ENCODE measurements at places on chromosomes 13 and 19.

GRCh38 chr19:45402298-45403061, 2.4 kb downstream of the PPP1R13L start:
- peak; percentile 66 for DNase-seq

- DNase-seq, result no peak
Observed at GRCh38 chr19:46791944-46792343, 3.5 kb upstream of the SLC1A5 start.

DNA sequence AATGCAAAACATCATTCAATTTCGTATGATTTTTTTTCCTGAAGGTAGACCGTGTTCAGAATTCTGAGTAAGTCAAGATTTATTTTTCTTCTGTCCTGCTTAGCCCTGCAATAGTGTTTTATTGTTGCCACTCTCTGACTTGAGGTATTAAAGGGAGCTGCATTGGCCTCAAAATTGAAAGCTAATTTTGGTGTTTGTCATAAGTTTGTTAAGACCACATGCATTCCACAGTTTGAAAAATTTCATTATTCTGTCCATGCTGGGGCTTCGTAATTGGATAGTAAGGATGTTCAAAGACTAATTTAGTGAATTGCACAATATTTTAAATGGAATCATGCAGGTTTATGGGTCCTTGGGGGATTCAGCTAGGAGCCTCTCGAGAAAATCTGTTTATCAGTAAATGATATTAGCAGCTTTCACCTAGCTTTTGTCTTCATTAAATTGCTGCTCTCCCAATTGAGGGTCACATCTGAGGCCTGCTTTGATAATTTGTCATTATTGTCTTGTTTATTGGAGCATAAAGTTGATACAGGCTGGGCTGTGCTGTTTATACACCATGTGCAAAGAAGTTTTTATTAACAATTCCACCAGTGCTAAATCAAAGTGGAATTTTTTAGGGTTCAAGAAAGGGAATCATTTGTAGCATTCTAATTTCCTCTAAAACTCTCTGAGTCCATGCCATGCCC, 339.8 kb upstream of the OBI1 start:
- DNase-seq, result no peak

DNA sequence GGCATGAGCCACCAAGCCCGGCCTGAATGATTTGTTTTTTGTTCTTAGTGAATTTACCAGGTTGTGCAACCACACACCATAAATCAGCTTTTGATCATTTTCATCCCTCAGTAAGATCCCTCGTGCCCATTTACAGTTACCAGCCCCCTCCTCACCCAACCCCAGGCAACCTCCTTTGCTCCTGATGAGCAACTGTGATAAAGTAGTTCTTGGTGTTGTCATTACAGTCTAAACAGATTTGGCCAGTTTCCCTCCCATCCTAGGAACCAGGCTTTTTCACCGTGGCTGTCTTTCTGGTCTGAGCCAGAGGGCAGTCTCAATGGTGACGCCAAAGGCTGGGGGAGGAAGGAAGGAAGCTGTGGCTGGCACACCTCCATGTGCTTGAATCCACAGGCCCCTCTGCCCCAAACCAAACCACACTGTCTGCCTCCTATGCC, 61.2 kb upstream of the WDFY2 start:
- no peak for DNase-seq

DNA sequence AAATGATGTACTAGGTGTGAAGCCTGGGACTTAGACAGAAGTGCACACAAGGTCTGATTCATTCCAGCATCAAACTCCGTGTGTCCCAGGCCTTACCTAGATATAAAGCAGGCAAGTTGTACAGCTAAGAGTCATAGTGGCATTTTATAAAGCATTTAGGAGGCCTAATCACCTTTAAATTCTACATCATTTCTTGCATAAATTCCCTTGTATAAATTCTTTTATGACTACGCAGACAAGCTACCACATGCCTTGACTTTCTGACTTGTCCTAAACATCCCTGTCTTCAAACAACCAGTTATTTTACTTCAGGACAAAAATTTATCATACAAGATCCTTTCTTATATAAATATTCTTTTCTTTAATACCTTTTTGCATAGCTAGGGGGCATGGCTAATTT, 22.5 kb downstream of the TMEM255B start:
- DNase-seq, result no peak

GRCh38 chr19:48348045-48348444, 15.7 kb downstream of the TMEM143 start:
- no peak for DNase-seq

DNA sequence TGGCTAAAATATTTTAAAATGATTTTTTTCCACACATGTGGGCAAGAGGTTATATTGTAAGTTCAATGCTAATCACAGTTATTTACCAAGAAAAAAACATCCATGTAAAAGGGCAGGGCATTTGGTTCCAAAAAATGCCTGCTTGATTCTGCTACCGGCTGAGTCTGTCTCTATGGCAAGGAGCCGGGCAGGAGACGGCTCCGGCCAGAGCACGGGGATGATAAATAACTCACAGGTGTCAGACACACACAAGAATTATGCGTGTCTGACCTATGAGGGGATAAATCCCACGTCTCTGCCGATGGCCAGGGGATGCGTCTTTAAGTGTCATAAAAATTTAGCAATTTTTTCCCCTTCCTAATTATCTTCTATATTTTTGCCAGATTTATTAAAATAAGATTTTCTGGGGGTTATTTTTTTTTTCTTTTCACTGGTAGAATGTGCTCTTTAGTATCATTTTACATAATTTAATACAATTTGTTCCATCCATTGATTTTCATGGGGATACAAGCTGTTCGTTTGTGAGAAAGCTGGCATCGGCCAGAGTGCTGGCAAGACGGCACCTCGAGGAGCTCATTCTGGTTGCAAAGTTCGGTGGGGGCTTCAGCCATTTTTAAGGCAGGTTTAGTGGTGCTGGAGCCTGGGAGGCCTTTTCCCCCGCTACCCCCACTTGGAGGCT, 253.9 kb downstream of the ZNF536 start:
- DNase-seq, result no peak

DNA sequence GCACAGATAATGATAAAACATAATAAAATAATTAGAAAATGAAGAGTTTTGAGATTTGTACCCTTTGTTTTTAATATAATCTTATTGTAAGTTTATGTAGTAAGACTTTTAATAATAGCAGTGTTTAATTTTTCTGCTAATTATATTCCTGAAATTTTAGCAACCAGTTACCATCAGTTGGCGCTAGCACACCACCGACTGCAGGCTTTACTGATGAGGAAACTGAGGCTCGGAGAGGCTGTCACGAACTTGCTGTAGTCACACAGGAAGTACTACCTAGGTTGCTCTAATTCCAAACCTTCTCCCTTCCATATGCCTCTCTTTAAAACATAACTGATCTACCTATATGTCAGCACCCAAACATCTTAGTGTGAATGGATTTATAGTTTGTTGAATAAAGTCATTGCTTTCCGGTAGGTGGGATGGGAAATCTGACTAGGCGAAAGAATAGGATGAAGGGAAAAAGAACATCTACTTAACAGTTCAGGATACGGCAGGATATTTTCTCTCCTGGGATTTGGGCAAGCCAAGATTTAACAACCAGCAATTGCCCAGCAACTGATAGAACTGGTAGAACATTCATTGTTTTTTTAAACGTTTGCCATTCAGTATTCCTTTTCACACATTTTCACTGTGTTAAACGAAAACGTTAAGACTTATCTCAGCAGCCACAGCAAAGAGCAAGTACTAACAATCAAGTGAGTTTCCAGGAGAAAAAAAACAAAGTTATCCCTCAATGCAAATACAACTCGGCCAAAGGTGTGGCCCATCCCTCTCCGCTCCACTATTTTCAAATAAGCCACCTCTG, 822 bp upstream of the RFXAP start:
- no peak for DNase-seq

DNA sequence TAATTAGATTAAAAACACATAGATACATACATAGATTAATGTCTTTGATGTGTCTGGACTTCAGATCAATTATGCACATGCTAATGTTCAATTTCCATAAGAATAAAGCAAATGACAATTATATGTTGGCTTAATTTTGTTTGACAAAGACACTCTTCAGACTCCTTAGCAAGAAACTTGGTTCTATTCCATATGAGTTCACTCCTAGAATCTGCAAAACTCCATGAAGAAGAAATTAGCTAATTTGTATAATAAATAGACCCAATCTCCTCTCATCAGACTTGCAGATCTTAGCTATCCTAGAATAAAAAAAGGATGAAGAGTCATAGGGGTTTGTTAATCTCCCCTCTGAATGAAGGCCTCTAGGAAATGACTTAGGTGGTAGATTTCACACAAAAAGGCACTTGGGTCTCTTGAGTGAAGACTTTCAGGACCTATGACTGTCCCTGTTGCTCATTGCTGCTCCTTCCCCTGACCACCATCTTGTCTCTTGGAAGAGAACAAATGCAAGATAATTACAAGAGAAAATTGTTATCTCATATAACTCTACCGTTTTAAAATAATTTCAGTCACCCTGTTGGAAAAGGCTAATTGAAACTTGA, 302.2 kb downstream of the EFNB2 start:
- no peak for DNase-seq

GRCh38 chr13:73225990-73226389, 167.2 kb downstream of the KLF5 start:
- no peak for DNase-seq

GRCh38 chr19:53865918-53866864, 1.5 kb upstream of the MYADM start:
- DNase-seq, result no peak

GRCh38 chr19:45824041-45824471, 8.9 kb upstream of the RSPH6A start:
- no peak for DNase-seq

GRCh38 chr19:49546825-49547565, 19.2 kb downstream of the RCN3 start:
- DNase-seq, result peak; percentile 76

DNA sequence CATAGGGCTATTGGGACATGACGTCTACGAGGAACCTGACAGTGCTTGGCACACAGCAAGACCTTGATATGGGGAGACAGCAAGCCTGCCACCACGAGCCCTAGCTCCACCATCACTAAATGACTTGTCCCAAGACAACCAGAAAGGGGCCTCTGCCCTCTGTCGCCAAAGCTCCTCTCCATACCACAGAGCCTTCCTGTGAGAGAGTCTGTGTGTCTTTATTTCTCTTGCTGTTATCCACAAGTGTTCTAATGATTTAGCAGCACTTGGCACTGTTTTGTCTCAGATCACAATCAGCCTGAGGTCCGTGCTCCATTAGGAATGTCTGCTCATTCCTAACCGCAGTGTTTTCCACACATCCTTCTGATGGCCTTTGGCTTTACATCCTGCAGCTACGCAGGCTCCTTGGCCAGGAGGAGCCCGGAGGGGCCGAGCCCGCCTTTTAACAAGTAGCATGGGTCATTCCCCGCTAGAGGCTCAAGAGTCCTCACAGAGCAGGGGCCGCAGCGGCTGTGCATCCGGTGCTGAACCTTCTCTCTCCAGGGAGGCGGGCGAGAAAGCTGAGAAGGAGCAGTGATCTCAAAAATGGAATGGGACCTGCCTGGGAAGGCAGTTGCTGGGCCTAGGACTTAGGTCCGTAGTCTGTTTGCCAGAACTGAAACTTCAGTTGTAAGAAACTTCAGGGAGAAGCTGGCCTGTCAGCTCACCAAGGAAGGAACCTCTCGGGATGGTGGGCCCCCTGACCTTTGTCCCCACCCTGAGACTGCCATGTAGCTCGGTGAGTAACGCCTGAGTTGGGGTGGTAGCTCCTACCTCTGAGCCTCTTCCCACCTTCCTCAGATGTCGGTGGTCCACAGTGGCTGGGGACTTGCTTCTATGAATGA, 61.1 kb upstream of the HMGB1 start:
- DNase-seq, result no peak

DNA sequence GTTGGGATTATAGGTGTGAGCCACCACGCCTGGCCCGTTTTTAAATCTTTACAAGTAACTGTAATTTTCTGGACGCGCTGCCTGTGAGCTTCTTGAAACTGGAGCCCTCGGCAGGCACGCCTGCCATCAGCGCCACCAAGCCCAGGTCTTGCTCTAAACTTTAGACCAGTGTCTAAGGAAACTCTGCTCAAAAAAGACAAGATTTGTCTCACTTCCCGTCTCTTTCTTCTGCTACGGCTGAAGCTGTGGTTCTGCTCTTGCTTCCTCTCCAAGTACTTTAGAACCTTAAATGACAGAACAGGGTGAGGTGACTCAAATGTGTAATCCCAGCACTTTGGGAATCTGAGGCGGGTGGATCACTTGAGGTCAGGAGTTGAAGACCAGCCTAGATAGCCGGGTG, 24.9 kb downstream of the RCN3 start:
- DNase-seq, result no peak

- DNase-seq, result no peak
Observed at GRCh38 chr19:36097036-36097435, 13.9 kb upstream of the OVOL3 start.

DNA sequence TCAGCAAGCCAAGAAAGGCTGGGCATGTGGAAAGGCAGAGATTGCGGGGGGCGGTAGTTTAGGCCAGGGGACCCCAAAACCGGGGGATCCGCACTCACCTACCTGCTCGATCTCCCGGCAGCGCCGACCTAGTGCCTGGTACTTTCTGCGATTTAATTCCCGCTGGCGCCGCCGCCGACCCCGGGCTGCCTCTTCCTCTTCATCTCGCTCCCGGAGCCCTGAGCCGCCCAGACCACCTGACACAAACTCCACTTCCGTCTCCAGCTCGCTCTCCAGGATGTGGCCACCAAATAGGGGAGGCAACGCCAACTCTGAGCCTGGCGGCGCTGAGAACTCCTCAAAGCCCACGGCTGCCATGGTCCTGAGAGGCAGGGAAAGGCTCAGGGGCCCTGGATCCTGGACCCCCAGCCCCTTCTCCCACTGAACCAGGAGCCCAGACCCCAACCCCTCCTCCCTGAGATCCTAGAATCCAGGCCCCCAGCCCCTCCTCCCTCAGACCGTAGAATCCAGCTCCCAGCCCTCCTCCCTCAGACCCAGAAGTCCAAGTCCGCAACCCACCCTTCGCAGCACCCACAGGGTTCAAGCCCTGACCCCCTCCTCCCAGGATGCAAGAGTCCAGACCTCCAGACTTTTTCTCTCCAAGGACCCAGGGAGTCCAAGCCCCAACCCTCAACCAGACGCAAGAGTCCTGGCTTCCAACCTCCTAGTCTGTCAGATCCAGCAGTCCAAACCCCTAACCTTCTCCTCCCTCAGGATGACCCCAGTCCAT, 933 bp downstream of the TFPT start:
- DNase-seq, result no peak

DNA sequence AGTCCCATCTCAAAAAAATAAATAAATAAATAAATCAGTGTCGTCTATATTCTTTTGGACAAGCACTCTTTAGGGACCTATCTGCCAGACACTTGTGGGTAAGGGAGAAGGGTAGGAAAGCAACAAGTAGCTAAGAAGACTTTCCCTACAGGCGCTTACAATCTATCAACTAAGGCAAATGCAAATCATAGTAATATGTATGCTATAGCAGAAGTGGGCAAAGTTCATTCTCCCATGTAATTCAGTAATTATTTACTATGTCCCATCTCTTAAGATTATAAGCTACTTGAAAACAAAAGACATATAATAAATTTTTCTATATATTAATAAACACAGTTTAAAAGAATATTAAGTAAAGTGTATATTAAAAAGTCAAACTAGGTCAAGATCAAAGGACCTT, 16.5 kb downstream of the ELF1 start:
- no peak for DNase-seq
